CD4-positive, alpha-beta T cell treated with Interleukin-2 at 100 ng/mL for 4 hours (primary cell): ENCODE measurements at places on chromosomes 16 and 17.

DNA sequence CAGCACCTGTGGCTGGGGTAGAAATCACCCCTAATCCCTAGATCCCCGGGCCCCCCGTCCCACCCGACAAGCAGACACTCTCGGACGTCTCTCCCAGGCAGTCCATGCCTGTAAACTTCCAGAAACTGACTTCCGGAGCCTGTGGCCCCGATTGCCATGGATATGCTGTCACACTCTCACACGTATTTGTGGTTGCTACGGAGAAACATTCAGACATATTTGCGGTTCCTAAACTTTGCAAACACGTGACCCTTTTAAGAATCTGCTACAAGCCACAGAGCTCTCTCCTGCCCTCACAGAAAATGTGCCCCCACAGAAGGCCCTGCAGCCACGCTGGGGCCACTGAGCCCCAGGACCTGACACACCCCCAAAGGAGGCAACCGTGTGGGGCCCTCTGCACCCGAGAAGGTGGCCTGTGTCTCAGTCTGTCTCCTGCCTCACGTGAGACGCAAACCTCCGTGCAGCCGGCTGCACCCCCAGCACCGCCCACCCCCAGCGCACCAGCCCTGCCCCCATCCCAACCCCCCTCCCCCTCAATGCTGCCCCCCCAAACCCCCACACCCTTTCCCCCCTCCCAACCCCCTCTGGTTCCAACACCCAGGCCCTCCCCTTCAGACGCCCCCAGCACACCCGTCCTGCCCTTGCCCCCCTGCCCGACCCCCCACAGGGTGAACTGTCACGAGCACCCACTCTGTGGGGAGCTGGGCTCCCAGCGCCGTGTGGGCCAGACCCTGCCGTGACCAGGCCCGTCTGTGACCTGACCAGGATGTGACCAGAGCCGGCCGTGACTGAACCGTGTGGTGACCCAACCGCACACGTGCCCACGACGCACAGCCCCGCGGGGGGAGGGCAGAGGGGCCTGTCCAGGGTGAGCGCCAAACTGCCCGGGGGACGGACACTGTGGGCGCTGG is 66.3 kb upstream of the METRNL start:
- no peak for DNase-seq

DNA sequence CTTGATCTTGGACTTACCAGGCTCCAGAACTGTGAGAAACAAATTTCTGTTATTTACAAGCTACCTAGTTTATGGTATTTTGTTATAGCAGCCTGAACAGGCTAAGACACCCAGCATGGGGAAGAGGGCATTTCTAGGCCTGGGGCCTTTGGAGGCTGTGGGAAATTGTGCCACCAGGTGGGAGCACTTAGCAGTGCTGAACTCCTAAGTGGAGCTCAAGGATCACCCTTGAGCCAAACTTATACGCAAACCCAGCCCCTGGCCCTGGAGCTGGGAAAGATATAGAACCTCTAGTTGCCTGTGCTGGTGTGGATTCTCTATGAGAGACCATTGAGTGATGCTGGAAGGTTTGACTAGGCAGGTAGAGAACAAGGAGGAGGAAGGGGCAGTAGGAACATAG is 36.1 kb downstream of the MIS12 start:
- DNase-seq: no peak

DNA sequence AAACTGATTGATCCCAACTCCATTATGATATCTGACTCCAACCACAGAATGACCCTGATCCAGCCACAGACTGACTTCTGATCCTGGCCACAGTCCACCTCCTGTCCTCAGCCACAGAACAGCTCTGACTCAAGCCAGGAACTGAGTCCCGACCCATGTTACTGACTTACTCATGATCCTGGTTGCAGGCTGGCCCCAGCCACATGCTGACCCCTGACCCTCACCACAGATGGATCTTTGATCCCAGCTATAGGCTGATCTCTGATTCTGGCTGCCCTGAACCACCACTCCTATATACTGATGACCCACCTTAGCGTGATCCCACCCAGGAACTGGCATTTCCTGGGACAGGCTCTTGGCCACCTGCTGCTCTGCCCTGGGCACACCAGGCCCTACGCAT is 32.2 kb upstream of the IL21R start:
- DNase-seq: no peak

DNA sequence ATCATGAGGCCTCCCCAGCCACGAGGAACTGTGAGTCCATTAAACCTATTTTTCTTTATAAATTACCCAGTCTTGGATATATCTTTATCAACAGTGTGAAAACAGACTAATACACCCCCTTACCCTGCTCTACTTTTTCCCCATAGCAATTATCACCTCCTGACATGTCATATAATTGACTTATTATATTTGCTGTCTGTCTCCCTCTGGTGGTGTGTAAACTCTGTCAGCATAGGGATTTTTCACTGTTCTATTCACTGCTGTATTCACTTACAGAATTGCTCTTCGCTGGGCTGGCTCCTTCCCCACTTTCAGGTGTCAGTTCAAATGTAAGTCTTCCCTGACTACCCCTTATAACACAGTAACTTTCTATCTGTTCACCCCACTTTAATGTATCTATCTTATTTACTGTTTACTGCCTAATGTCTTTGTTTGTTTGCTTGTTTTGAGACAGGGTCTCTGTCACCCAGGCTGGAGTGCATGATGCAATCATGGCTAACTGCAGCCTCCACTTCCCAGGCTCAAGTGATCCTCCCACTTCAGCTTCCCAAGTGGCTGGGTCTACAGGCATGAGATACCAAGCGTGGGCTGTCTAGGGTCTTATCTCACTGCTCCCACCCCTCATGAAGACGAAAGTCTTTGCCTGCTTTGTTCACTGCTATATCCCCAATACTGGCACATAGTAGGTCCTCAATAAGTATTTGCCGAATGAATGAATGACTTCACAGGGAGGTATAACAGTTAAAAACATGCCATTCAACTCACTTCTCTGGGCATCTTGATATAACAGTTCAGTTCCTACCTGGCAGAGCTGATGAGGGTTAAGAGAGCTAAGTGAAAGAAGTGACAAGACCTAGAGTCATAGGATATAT is 52.4 kb upstream of the CDH3 start:
- peak; percentile 45 for DNase-seq

GRCh38 chr17:82105417-82105881 is 7.4 kb upstream of the FASN start:
- no peak for DNase-seq

DNA sequence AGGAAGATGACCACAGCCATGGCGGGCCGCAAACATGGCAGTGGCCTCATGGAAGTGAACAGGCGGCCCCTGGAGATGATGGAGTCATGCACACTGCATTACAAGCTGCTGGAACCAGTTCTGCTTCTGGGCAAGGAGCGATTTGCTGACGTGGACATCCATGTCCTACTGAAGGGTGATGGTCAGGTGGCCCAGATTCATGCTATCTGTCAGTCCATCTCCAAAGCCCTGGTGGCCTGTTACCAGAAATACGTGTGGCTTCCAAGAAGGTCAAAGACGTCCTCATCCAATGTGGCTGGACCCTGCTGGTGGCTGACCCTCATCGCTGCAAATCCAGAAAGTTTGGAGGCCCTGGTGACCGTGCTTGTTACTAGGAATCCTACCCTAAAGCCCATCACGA is 13.4 kb upstream of the WSB1 start:
- DNase-seq: no peak

DNA sequence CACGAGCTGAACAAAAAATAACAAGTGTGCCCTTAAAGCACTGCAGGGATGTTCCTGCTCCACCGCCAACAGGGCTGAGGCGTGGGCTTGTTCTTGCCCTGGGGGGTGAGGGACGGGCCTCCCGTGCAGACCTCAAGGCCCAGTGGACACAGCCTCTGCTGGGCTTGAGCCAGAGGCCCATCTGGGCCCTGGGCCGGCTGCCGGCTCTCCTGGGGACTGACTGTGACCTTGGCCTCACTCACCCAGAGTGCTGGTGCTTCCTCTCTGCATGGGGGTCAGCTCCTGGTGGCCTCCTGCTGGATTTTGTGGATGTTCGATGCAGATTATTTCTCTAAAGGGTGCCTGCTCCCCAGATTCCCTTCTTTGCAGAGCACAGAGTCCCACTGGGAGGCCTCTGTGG is 54.2 kb upstream of the CDR2 start:
- DNase-seq: no peak

DNA sequence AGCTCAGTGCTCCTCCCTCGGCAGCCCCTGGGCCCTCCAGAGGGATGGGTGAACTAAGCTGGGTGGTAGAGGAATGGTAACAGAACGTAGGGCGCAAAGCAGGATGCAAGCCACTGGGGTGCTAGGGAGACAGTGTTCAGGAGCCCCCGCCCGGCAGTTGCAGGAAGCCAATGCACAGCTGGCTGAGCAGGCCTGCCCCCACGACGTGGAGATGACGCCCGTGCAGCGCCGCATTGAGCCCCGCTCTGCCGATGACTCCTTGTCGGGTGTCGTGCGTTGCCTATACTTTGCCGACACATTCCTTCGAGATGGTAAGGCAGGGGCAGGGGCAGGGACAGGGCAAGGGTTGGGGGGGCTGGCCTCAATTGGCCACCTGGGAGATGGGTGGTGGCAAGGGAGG is 12.9 kb downstream of the LLGL1 start:
- DNase-seq: no peak

DNA sequence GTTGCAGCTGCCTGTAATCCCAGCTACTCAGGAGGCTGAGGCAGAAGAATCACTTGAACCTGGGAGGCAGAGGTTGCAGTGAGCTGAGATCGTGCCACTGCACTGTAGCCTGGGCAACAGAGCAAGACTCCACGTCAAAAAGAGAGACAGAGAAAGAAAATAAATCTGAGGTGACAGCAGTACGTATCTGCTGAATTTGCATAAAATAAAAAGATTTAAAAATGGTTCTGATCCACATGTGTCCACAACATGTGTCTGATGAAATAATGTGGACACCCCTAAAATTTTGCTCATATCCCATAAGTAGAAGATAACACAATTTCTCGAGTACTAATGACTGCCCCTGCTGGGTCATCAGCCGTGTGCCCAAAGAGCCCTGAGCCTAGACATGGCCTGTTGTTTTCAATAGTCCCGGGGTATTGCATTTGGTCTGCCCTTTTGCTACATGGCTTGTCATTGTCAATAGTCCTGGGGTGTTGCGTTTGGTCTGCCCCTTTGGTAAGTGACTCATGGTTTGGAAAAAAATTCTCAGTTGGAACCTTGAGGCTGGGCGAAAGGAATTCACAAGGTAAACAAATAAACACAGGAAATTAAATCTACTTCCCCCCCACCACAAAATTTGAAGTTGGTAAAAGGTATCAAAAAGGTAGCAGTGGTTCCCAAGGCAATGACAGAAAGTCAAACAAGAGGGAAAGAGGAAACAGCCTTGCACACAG is 434.6 kb upstream of the MAF start:
- DNase-seq: no peak

GRCh38 chr16:85461022-85461813 is 151.9 kb upstream of the GSE1 start:
- no peak for DNase-seq

- no peak for DNase-seq
Measured at GRCh38 chr17:69236946-69237345, 8.3 kb upstream of the ABCA10 start.

GRCh38 chr17:81397314-81398175 is 2.3 kb downstream of the BAHCC1 start:
- no peak for DNase-seq

GRCh38 chr17:17320911-17321220 is 17.7 kb downstream of the NT5M start:
- DNase-seq: no peak

DNA sequence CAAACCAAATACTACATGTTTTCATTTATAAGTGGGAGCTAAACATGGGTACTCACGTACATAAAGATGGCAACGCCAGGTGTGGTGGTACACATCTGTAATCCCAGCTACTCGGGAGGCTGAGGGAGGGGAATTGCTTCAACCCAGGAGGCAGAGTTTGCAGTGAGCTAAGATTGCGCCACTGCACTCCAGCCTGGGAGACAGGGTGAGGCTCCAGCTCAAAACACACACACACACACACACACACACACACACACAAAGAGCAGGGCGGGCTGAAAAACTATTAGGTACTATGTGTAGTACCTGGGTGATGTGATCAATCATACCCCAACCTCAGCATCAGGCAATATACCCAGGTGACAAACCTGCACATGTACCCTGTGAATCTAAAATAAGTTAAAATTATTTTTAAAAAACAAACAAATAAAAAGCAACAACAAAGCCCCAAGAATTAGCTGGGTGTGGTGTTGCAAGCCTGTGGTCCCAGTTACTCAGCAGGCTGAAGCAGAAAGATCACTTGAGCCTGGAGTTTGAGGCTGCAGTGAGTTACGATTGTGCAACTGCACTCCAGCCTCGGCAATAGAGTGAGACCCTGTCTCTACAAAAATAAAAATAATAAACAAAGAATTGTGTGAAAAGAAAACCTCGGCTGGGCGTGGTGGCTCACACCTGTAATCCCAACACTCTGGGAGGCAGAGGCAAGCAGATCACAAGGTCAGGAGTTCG is 11.9 kb upstream of the FAAP100 start:
- DNase-seq: no peak

DNA sequence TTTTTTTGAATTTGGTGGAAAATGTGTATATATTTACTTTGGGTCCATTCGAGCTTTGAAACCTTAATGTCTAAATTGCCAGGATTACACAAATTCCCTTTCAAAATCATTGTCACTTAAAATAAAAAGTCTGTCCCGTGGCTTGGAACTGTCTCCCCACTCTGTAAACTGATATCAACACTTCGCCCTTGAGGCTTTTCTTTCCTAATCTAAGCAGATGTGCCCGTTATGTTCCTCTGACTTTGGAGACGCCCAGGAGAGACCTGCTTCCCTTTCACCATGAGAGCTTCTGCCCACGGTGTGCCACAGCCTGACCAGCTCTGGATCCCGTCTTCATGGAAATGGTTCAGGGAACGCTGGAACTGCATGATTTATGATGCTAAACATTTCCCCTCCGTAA is 151.3 kb downstream of the C16orf95 start:
- DNase-seq: no peak

GRCh38 chr17:63495491-63495890 is 18.6 kb downstream of the ACE start:
- no peak for DNase-seq

GRCh38 chr17:50022463-50023130 is 27.6 kb upstream of the DLX3 start:
- no peak for DNase-seq

GRCh38 chr17:77126519-77126918 is 14.2 kb upstream of the SEC14L1 start:
- DNase-seq: no peak

- no peak for DNase-seq
Measured at GRCh38 chr16:62568926-62569325, 532.7 kb upstream of the CDH8 start.

- no peak for DNase-seq
Measured at GRCh38 chr16:85353839-85354685, 241.8 kb upstream of the CIBAR2 start.

DNA sequence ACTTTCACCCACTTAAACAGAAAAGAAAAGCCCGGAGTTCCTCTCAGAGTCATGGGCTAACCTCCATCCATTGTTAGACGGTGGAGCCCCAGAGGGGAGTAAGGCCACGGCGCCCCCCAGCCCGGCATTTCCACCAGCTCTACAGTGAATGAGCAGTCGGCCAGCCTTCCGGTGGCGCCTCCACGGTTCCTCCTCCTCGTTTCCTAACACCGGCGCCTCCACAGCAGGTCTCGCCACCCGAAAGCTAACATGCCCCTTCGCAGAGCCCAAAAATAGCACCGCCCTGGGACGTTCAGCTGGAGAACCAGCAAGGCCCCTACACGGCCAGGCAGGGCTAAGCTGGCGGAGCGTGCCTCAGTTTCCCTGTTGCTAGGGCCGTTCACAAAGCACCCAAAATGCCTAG is 858 bp downstream of the MMD start:
- peak; percentile 31 for DNase-seq

GRCh38 chr16:78998879-78999278 is 601.7 kb downstream of the MAF start:
- DNase-seq: no peak

- no peak for DNase-seq
Measured at GRCh38 chr17:896953-897661, 82.5 kb downstream of the NXN start.
